ENCODE measurements at places on chromosomes 12 and 14. TPM values are rescaled to one million over a fixed set of nuclear protein-coding genes. Genes with fewer than 3 reads are reported as not detected.

DNA sequence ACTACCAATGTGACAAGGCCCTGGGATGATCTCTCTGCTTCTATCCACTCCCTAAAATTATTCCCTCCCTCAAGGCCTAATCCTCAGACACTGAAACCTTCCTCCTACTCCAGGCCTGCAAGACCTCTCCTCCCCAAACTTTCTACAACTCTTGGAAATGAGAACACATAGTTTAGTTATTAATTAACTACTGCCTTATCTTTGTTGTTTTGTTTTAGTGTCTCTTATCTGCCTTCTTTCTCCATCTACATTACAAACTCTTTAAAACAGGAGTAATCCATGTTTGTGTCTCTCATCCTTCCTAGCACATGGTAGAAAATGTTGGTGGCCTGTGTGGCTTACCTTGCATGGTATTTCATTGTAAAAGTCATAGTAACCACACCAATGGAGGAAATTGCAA lies 139.9 kb upstream of the G2E3 start:
- DNase-seq, result no peak

DNA sequence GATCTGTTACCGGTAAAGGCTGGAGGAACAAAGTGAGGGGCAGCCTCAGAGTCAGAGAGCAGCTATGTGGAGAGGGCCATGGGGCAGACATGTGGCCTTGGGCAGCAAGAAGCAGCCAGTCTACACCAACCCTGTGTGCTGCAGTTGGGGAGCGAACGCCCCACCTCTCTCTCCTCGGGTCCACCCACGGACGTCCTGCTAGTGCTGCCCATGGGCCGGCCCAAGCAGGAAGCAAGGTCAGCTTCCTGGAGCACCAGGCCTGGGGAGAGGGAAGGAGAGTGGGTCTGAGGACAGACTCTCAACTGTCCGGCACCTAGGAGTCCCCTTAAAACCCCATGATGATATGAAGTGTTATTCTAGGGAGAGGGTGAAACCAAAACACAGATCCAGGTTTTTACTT lies 254.8 kb upstream of the FKBP4 start:
- DNase-seq, result no peak

FSCB gene
- not detected for total RNA-seq

OR6C6 gene
- not detected for total RNA-seq

- peak; percentile 42 for DNase-seq
Measured at GRCh38 chr12:76790564-76791552, 26.9 kb downstream of the ZDHHC17 start.

GRCh38 chr12:45130881-45131281 lies 80.0 kb upstream of the DBX2 start:
- DNase-seq, result peak; percentile 60

Data from dermis microvascular lymphatic vessel endothelial cell (primary cell).